SK-N-DZ (cell line): ENCODE measurements at places on chromosomes 2 and 18.
A peak's percentile ranks its signal among the peaks of the same experiment; 100 is the strongest.

- DNase-seq, result no peak
Measured at GRCh38 chr2:27393225-27393624, 12.7 kb upstream of the ZNF513 start.

DNA sequence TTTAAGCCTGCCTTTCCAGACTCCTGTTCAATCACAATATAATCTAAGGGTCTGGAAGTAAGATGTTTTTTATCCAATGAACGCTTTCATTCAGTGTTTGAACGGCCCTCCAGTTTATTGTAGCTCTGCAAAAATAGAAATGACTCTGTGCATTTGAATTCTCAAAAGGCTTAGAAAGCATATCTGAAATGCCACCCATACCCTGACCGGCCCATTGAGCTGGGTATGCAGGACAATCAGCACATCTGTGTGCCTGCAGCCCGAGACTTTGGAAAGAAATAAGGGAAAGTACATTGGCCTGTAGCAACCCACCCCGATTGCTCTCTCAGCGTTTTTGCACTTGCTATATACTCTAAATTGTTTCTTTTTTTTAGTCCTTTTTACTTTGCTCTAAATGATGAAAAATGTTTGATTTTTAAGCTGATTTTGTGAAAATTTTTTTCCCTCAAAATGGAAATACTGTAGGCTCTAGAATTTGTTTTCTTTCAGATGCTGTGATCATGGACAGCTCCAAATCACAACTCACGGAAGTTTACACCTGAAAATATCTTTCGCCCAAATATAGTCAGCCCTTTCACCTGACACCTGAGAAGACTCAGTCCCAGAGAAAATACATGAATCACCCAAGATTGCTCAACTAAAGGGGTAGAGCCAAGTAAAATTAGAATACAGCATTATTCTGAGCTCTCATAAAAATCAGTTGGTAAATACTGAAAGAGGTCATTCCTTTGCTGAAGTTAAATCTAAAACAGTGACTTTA lies 194.5 kb upstream of the SIX3 start:
- DNase-seq, result no peak

DNA sequence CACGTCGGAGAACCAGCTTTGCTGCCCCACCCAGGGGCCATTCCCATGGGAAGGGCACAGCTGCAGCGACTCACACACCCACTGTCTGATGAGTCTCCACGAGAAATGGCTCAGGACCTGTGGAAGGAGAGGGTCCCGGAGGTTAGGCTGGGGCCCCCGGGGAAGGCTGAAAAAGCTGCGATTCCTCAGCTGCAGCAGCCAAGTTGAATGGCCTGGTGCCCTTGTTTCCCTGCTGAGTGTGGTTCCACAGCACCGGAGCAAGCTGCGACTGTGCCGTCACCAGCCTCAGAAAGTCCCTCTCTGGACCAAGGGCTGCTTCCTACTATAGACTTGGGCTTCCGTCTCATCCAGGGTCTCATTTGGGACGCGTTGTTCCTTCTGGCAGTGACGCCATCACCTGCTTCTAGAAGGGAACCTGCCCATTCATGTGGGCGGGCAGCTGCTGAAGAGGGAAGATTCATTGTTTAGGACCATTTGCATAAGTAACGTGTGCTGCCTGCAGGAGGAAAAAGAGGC lies 180.2 kb downstream of the INHBB start:
- no peak for DNase-seq

DNA sequence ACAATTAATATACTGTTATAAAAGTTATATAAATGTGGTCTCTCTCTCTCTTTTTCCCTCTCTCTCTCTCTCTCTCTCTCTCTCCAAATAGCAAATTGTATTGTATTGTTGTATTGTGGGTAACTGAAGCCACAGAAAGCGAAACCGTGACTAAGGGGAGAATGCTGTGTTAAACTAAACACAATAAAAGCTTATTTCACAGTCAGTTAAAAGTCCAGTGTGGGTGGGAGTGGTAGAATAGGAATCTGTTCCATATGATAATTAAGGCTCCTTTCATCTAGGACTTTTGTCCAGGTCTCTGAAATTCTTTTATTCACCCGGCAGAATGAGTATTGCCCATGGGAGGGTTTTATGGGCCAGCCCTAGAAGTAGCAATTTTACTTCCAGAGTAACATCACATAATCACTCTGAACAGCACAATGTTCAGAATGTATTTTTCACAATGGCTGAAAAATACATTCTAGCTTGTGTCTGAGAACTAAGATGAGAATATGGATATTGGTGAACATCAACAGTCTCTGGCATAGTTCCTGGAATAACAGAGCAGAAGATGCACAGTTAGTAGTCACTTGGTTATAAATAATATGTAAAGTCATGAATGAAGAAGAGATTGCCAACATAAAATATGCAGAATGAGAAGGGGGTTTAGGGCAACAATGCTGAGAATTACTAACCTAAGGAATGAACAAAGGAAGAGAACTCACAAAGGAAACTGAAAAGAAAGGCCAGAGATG lies 399.1 kb downstream of the PLCL1 start:
- no peak for DNase-seq

DNA sequence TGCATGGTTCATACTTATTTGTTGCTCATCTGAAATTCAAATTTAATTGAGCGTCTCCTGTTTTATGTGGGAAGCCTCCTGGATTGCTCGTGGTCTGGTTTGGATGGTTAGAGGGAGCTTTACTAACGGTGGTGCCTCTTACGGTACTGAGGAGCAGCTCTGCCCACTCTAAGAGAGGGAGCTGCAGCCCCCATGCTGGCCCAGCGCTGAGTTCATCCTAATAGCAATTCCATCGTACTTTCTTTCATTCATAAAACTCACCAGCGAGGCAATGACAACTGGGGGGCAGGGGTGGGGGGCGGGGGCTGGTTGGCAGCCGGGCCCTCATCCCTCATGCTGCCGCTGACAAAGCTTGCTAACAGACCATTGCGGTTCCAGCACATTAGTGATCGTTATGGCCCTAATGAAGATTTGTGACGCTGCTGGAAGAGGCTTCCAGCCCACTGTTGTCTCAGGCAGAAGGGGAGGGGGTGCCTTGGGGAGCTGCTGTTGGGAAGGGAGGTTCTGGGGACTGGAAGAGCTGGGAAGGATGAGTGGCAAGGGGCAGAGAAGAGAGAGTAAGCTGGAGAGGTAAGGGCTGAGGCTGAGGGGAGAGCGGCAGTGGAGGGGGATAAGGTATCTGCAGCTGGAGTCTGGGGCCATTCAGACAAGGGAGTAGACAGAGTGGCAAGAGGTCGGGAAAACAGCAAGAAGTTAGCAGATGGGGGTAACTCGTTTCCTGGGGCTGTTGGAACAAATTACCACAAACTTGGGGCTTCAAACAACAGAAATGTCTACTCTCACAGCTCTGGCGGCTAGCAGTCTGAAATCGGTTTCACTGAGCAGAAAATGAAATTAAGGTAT lies 238.1 kb downstream of the LPIN1 start:
- peak; percentile 41 for DNase-seq

DNA sequence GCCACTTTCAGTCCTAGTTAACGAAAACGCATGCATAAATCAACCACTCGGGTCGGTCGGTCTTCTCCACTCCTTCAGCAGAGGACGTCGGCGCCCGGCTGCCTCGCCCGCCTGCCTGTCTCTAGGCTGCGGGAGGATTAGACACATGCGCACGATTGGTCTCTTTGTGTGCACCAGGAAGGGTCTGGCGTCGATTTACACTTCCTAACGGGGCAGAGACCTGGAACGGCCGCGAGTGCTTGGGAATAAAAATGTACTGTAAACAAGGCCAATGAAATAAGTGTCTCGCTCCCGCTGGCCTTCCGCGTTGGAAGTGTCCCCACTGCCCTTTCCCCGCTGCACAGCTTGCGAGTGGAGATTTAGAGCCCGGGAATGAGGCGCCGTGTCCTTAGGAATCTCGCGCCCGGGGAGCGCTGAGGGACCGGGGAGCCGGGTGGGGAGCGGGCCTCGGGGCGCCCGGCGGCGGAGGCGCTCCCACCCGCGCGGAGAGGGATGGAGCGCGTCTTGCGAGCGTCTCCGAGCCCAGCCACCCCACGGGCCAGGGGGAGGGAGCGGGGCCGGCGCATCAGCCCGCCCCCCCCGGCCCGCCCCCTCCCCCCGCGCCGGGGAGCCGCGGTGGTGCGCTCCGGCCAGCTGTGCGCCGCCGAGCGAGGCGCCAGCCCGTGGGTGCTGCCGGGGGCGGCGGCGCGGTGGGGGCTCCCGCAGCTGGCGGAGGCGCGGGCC lies at the start of gene DOK6:
Gene DOK6 (plus strand): TSS at position 636 of the 723 bp plus-strand sequence.
- DNase-seq, result peak; percentile 92

DNA sequence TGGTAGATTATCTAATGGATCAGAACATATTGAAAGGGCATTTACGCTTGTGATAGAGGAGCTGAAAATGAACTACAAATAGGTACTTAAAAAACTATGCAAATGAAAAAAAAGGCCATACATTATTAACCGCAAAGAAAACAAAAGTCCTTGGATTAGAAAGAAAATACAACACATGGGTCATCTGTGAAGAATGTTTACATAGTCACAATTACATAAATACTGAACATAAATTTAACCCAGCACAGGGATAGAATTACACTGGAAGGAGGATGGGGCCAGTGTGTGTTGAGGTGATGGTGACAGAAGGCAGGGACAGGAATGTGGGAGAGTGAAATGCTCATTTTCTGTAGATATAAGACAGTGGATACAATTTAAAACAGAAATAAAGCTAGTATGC lies 6.6 kb downstream of the NTSR2 start:
- no peak for DNase-seq

DNA sequence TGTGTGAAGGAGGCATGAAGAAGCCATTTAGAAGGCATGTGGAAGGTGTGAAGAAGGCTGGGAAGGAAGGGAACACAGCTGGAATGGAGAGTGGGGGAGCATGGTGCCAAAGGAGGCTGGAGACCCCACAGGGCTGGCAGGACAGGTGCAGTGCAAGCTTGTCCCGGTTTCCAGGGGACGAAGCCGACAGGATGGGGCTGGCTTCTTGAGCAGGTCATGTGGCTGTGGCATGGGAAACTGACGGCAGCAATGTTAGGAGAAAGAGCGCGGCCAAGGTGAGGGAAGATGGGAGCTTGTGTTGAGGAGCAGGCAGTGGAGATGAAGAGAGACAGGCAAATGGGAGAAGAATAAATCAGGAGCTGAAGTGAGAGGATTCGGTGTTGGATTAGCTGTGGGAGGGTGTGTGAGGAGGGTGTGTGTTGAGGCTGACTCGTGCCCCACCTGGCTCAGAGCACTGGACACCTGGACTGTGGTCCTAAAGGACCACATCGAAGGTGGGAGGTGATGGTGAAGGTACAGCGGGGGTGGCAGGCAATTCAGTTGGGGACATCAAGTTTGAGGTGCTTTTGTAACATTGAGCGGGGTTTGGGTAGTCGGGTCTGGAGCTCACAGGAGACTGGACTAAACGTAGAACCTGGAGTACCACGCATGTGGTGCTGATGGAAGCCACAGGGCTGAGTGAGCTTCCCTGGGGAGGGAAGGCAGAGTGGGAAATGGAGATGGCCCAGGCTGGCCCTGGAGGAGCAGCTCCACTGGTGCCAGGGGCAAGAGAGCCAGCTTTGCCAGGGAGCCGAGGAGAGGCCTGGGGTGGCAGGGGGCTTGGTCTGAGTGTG lies 165.6 kb upstream of the HDAC4 start:
- no peak for DNase-seq

GRCh38 chr2:101253013-101253702 lies 472 bp downstream of the CNOT11 start:
- DNase-seq, result no peak

GRCh38 chr2:96143848-96144480 lies 1.3 kb downstream of the DUSP2 start:
- DNase-seq, result peak; percentile 32

DNA sequence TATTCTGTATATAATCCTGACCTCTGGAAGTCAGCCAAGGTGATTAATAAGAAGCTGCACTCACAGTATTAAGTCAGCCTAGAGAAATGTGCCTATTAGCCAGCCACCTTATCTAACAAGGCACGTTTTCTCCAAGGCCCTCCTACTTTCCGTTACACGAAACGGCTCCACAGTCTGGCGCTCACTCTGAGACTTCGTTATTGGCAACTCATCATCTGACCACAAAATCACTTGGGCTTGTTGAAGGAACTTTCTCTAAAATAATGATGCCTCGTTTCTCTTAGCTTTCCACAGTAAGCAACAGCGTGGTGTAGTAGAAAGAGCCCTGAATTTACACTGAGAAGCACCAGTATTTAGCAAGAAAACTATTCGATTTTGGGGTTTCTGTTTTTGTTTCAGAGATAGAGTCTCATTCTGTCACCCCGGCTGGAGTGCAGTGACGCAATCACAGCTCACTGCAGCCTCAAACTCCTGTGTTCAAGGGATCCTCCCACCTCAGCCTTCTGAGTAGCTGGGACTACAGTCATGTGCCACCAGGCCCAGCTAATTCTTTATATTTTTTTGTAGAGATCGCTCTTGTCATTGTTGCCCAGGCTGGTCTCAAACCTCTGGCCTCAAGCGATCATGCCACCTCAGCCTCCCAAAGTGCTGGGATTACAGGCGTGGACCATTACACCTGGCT lies 53.6 kb upstream of the SLC14A1 start:
- no peak for DNase-seq
